ENCODE measurements at places on chromosomes 12 and 14. TPM values are rescaled to one million over a fixed set of nuclear protein-coding genes. Genes with fewer than 3 reads are reported as not detected.

The TSPAN8 gene
- not detected for total RNA-seq

The LTBP2 gene
- total RNA-seq, result 7.6 TPM

The KRT77 gene
- total RNA-seq, result not detected

The FAM186B gene
- total RNA-seq, result 0.07 TPM

The CSRP2 gene
- 21.3 TPM for total RNA-seq

The IAPP gene
- not detected for total RNA-seq

The LRCOL1 gene
- total RNA-seq, result not detected

The ANKRD9 gene
- total RNA-seq, result 10.6 TPM

The ABHD12B gene
- total RNA-seq, result not detected

The PYM1 gene
- total RNA-seq, result 40.4 TPM

The OR4K13 gene
- not detected for total RNA-seq

The KITLG gene
- 16.2 TPM for total RNA-seq

The CLEC4E gene
- 0.09 TPM for total RNA-seq

The AQP2 gene
- total RNA-seq, result not detected

The PCK2 gene
- total RNA-seq, result 20.6 TPM
